ENCODE measurements at places on chromosomes 4 and X. TPM values are rescaled to one million over a fixed set of nuclear protein-coding genes. Genes with fewer than 3 reads are reported as not detected.
A peak's percentile ranks its signal among the peaks of the same experiment; 100 is the strongest.

Gene MAGEA8
- total RNA-seq = not detected

Gene SSX1
- total RNA-seq = not detected

Gene F8A1
- total RNA-seq = 34.3 TPM

Gene PDCL2
- not detected for total RNA-seq

Gene ABCD1
- total RNA-seq = 9.0 TPM

Gene ABLIM2
- total RNA-seq = 9.2 TPM

Gene MAB21L2
- 20.4 TPM for total RNA-seq

DNA sequence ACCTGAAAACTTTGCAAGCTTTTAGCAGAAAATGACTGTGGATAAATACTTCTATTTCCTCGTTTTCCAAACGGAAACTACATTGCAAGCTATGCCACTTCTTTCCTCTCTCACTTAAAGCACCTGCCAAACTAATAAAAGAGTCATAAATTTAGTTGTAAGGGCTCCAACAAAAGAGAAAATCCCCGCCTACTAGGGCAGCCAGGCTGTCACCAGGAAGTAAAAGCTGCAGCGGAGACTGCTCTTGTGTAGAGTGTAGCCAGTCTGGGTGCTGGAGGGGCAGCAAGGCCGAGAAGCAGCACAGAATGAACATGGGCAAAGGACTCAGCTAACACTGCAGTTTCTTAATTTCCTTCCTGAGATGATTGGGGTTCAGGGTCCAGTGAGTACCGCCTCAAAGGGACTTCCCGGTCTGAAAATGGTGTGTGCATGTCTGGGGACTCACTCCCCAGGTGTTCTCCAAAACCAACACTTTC, 89.3 kb upstream of the MAML3 start:
- DNase-seq = peak; percentile 54
- H3K4me3 ChIP-seq = no peak overlapping the region
- H3K27me3 ChIP-seq = no peaks in the 10 kb centered on the region

- peak; percentile 25 for DNase-seq
- H3K27ac ChIP-seq = no peak overlapping the region
- no peaks in the 10 kb centered on the region for H3K27me3 ChIP-seq
- no peak overlapping the region for H3K4me3 ChIP-seq
Measured at GRCh38 chrX:22800360-22800759, 199.4 kb upstream of the DDX53 start.

DNA sequence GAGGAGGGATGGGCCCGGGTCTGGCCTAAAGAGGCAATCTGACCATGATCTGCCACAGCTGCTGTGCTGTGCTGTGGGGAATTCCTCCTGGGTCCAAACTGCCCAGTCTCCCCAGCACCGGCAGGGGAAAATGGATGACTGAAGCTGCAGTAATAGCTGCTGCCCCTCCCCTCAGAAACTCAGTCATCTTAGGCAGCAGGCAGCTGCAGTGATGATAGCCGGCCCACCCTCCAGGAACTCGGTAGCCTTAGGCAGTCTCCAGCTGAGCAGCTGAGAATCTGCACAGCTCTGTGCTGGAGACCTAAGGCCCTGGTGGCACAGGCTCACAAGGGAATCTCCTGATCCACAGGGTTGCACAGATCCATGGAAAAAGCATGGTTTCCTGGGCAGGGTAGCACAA, 113.4 kb upstream of the USP38 start:
- no peak for DNase-seq
- H3K4me1 ChIP-seq = no peaks in the 10 kb centered on the region
- no peak overlapping the region for H3K4me3 ChIP-seq
- no peaks in the 10 kb centered on the region for H3K27me3 ChIP-seq
- H3K27ac ChIP-seq = no peak overlapping the region

DNA sequence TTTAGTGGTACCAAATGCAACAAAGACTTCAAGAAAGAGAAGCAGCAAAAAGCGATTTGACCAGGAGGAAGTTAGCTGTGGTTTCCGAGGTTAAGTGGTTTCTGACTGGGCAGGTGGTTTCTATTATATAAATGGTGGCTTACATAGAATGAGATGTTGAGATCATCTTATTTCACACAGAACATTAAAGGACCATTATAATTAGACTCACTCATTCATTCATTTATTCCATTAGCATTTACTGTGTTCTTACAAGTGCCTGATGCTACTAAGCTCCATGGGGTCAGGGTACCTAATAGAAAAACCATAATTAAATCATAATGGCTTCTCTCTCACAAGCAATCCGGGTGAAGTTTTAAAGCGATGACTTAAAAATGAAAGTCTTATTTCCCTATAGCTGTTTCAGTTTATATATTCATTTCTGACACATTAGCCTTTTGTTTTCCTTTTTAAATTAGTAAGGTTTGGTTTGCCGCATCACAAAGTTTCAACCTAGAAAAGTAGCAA, 10.6 kb downstream of the TSPAN6 start:
- H3K36me3 ChIP-seq = no peaks in the 10 kb centered on the region
- H3K4me3 ChIP-seq = no peak overlapping the region
- no peaks in the 10 kb centered on the region for H3K4me1 ChIP-seq
- H3K27me3 ChIP-seq = no peaks in the 10 kb centered on the region
- DNase-seq = no peak

GRCh38 chrX:69109706-69110105, 55.5 kb downstream of the PJA1 start:
- no peak overlapping the region for H3K27ac ChIP-seq
- peaks cover 4% of the 10 kb centered on the region for H3K4me1 ChIP-seq
- H3K36me3 ChIP-seq = no peaks in the 10 kb centered on the region
- H3K4me3 ChIP-seq = no peak overlapping the region
- DNase-seq = no peak
- no peaks in the 10 kb centered on the region for H3K27me3 ChIP-seq

DNA sequence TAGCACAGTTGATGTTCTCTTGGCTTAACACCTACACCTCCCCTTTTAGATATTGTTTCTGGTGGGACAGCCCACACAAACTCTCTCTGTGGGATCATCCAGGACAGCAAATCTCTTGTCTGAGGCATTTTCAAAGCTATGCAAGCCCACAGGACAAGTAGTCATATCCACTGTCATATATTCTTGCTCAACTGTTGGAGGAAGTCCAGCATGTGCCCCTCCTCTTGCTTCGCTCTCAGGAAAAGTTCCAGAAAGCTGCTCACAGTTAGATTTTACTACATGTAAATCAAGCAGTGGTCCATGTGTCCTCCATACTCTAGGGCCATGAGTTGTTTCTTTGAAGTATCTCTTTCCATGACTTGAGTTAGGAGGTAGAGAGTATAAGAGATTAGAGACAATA, 260.7 kb downstream of the INPP4B start:
- H3K4me1 ChIP-seq = no peaks in the 10 kb centered on the region
- no peak overlapping the region for H3K4me3 ChIP-seq
- DNase-seq = no peak
- H3K27me3 ChIP-seq = no peaks in the 10 kb centered on the region
- H3K27ac ChIP-seq = no peak overlapping the region
- no peaks in the 10 kb centered on the region for H3K36me3 ChIP-seq

DNA sequence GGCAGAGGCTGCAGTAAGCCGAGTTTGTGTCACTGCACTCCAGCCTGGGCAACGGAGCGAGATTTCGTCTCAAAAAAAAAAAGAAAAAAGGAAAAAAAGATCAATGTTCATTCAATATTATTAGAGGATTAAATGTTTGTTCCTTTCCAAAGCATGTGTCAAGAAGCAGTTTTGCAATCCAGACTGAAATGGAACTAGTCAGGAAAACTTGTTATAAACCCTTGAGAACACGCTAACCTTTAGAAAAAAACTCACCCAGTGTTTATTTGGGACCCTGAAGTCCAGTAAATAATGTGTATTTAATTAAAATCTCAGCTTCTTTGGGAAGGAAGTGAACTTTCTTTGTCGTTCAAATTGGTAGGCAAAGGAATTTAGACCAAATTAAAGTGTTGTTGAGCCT, 16.4 kb upstream of the PRSS12 start:
- no peaks in the 10 kb centered on the region for H3K27me3 ChIP-seq
- H3K36me3 ChIP-seq = no peaks in the 10 kb centered on the region
- H3K4me1 ChIP-seq = no peaks in the 10 kb centered on the region
- no peak overlapping the region for H3K4me3 ChIP-seq
- no peak overlapping the region for H3K27ac ChIP-seq

DNA sequence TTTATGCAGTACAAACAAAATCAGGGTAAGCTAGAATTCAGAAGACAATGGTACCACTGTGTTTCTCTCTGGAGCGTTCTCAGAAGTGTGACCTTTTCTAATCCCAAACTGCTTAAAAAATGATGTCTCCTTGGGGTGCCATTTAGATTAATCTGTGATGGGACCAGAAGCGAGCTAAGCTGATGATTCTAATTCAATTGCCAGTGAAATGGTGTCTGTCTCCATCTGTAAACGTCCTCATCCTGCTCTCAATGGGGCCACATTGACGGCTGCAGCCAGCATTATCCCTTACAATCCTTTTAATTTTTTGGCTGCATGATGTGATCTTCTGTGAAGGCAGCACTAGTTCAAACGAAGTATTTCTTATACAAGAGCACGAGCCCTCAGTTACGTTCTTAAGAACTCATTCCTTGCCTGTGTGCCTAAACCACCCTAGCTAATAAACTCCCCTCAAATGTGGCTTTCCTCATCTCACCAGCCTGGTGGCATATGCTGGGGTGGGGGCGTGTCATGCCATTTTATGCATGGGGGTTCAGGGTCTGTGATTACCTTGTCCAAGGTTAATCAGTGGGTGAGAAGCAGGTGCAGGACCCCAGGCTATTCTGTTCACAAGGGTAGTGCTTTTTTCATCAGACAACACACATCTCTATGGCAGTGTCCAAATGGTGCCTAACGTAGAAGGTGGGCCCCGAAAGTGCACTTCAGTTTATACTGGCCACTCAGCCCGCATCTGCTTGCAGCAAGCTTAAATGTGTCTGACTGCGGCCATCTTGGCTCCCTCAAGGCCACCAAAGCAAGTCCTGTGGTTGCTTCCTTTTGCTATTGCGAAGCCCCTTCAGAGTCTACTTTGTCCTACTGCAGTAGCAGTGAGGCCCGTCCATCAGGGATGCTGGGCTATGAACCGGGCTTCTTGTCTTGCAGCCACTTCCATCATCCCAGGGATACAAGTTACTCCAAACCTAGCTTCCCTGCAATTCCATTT, 45.7 kb upstream of the SLC2A9 start:
- DNase-seq = no peak
- H3K36me3 ChIP-seq = peaks cover 6% of the 10 kb centered on the region
- H3K27ac ChIP-seq = no peak overlapping the region
- no peaks in the 10 kb centered on the region for H3K27me3 ChIP-seq
- peaks cover 12% of the 10 kb centered on the region for H3K4me1 ChIP-seq

DNA sequence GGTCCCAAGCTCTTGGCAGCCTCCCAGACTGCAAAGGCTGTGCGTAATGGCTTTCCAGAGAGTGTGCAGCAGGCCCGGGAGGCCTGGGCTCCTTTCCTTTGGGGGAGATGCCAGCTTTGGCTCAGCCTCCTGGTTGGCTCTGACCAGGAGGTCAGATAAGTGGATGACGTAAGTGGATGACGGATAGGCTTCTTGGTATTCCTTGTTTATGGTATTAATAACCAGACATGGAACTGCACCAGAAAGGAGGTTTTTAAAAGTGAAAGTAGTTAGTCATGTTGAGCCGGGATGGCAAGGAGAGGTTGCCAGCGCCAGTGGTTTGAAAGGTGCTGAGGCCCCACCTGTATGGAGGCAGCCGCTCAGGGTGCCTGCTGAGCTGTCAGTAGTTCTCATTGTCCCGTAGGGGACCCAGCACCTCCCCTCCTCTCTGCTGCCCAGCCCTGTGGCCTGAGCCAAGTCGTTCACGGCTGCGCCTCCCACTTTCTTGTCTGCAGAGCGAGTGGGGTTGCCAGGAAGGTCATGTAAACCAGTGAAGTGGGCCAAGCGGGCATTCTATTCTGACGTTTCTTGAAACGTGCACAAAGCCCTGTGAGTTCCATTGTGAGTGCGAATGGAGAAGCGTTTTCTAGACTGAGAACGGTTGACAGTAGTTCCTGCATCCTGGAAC, 28.7 kb upstream of the STOX2 start:
- DNase-seq = peak; percentile 96
- H3K4me3 ChIP-seq = no peak overlapping the region
- no peaks in the 10 kb centered on the region for H3K36me3 ChIP-seq

DNA sequence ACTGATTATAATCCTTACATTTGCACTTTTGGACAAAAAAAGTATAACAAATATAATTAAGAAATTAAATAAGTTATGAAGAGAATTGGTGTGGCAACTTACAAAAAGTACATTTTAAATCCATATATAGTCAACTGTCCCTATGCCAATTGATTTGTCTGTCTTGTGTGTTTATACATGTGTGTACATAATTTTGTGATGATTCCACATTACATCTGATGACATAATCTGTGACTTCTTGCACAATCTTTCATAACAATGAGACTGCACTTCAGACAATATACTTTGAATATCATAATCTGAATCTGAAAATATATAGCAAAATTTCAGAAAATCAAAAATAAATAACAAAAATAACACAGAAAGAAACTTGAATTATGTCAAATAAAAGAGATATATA, 953.4 kb downstream of the FAT4 start:
- no peak for DNase-seq
- no peak overlapping the region for H3K27ac ChIP-seq
- H3K4me3 ChIP-seq = no peak overlapping the region
- no peaks in the 10 kb centered on the region for H3K36me3 ChIP-seq
- H3K27me3 ChIP-seq = no peaks in the 10 kb centered on the region

GRCh38 chr4:90641861-90642599, 514.8 kb downstream of the CCSER1 start:
- H3K36me3 ChIP-seq = no peaks in the 10 kb centered on the region
- H3K4me3 ChIP-seq = no peak overlapping the region

DNA sequence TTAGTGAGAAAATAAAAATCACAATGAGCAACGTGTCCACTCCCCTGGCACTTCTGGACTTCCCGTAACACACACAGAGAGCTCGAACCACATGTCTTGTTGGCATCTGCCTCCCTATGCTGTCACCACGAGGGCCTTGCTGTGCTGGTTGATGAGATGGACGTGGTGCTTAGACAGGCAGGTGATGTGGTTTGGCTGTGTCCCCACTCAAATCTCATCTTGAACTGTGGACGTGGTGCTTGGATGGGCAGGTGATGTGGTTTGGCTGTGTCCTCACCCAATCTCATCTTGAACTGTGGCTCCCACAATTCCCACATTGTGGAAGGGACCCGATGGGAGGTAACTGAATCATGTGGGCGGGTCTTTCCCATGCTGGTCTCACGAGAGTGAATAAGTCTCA, 40.0 kb downstream of the FGFRL1 start:
- no peaks in the 10 kb centered on the region for H3K36me3 ChIP-seq
- no peaks in the 10 kb centered on the region for H3K27me3 ChIP-seq
- no peak for DNase-seq
- H3K27ac ChIP-seq = no peak overlapping the region

- H3K4me1 ChIP-seq = no peaks in the 10 kb centered on the region
- H3K27ac ChIP-seq = no peak overlapping the region
- H3K36me3 ChIP-seq = no peaks in the 10 kb centered on the region
- H3K27me3 ChIP-seq = no peaks in the 10 kb centered on the region
Measured at GRCh38 chr4:152206185-152206584, 329.7 kb downstream of the FBXW7 start.

DNA sequence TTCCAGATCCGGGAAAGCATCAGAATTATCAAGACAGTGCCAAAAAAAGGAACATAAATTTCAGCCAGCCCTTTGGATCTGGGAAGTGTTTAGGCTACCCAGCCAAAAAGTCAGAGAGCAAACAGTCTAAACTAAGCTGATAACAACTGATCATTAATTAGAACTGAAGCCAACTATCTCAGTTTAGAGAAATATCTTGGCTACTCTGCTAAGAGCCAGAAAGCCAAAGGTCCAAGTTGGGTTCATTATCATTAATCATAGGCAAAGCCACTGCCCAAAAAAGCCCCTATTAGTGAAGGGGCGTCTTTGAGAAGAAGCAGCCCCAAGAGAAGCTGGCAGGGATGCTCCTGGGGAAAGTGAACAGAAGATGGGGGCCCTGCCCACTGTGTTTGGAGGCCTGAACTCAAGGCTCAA, 37.0 kb upstream of the SHISA3 start:
- H3K27ac ChIP-seq = no peak overlapping the region
- no peaks in the 10 kb centered on the region for H3K4me1 ChIP-seq
- DNase-seq = no peak
- no peaks in the 10 kb centered on the region for H3K36me3 ChIP-seq
- H3K27me3 ChIP-seq = no peaks in the 10 kb centered on the region
- no peak overlapping the region for H3K4me3 ChIP-seq

All from thyroid gland (tissue), 4 donors.